ENCODE measurements at places on chromosomes 12 and 14. TPM values are rescaled to one million over a fixed set of nuclear protein-coding genes. Genes with fewer than 3 reads are reported as not detected.

Gene ANP32D
- total RNA-seq = not detected

Gene P2RX2
- total RNA-seq = 8.2 TPM

Gene HOXC12
- not detected for total RNA-seq

Gene GPR162
- 4.4 TPM for total RNA-seq

Gene IFNG-AS1
- total RNA-seq = not detected

Gene RNF212B
- not detected for total RNA-seq

Gene CIROP
- not detected for total RNA-seq
